ENCODE measurements at places on chromosomes 7 and 10. TPM values are rescaled to one million over a fixed set of nuclear protein-coding genes. Genes with fewer than 3 reads are reported as not detected.

HKDC1 gene
- 0.65 TPM for total RNA-seq

TDRD1 gene
- 0.05 TPM for total RNA-seq

MBL2 gene
- total RNA-seq, result 108 TPM

PIK3AP1 gene
- 35.7 TPM for total RNA-seq

H2BK1 gene
- total RNA-seq, result not detected

GRID1 gene
- 0.58 TPM for total RNA-seq

SLC26A3 gene
- total RNA-seq, result 0.93 TPM

AMPH gene
- total RNA-seq, result 1.1 TPM

CPA1 gene
- 16.8 TPM for total RNA-seq

PCLO gene
- total RNA-seq, result 0.33 TPM

LDB1 gene
- total RNA-seq, result 15.8 TPM

METTL27 gene
- total RNA-seq, result 0.96 TPM

SUFU gene
- total RNA-seq, result 6.8 TPM

CYP26C1 gene
- 0.08 TPM for total RNA-seq

MUC12 gene
- 0.05 TPM for total RNA-seq

CCDC146 gene
- 2.6 TPM for total RNA-seq

NFE2L3 gene
- total RNA-seq, result 0.45 TPM

TRIM74 gene
- total RNA-seq, result 0.78 TPM

PNLIPRP1 gene
- 2.5 TPM for total RNA-seq
